ENCODE measurements at places on chromosomes 6 and 20.

DNA sequence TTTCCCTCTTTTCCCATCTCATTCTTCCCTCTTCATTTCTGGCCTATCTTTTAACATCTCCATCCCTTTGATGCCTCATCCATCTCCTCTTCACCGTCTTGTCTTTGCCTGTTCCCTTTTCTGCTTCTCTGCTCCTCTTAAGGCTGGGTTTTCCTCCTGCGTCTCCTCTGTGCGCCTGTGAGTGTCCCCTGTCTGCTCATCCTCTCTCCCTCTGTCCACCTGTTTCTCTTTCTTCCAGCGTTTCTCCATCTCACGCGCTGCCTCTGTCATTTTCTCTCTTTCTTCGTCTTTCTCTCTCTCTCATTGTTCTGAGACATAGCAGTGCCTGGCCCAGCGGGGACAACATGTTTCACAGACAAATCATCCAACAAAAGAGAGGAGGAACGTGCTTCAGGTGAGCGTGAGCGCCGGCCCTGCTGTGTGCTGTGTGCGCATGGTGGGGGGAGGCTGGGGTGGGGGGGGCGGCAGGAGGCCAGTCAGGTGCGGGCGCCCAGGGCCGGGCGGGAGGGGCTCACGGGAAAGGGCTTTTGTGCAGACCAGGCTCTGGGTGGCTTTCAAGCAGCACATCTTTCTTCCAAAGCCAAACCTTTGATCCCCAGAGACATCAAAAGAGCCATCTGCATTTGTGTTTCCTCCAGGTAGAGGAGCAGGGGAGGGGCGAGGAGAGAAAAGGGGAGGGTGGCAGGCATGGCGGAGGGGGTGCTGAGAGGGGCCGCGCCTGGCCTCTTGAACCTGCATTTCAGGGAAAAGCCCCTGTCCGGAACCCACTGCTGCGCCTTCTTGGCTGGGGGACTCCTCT, 121.3 kb downstream of the VEGFA start:
- DNase-seq, result no peak

GRCh38 chr20:44650771-44651433, 597 bp downstream of the ADA start:
- DNase-seq, result no peak

DNA sequence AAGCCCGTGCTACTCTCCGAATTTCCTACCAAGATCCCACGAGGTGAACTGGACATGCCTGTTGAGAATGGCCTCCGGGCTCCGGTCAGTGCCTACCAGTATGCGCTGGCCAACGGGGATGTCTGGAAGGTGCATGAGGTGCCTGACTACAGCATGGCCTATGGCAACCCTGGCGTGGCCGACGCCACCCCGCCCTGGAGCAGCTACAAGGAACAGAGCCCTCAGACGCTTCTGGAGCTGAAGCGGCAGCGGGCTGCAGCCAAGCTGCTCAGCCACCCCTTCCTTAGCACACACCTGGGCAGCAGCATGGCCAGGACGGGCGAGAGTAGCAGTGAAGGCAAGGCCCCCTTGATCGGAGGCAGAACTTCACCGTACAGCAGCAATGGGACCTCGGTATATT, 8.0 kb upstream of the FAM83D start:
- no peak for DNase-seq

DNA sequence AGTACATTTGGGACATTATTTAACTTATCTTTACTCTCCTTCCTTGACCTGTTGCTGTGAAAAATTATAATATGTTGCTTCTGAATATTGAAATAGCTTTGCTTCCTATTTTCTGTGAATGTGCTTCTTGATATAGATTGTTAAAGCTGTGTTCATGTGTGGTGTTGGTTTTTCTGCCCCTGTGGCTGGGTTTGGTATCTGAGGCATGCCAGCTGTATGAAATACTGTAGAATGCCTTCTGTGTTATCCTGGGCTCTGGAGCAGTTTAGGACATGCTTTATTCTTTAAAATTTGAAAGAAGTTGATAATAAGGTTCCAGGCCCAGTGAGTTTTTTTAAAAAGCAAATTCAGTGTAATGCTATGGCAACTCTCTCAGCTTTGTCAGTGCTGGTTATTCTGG, 71.7 kb downstream of the HIVEP1 start:
- no peak for DNase-seq

DNA sequence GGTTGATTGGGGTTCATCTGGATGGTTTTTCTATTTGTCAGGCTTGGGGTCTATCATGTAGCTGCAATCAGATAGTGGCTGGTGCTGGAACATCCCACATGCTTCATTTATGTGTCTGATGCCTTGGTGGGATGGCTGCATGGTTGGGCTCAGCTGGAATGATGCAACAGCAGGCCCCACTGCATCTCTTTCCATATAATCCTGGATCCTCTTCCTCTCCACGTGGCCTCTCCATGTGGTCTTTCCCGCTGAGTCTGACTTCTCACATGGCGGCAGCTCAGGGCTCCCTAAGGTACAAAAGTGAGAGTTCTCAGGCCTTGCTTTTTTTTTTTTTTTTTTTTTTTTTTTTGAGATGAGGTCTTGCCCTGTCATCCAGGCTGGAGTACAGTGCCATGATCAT, 65.0 kb upstream of the SUPT3H start:
- no peak for DNase-seq

- no peak for DNase-seq
Observed at GRCh38 chr20:4162766-4163165, 147.4 kb upstream of the RNF24 start.

DNA sequence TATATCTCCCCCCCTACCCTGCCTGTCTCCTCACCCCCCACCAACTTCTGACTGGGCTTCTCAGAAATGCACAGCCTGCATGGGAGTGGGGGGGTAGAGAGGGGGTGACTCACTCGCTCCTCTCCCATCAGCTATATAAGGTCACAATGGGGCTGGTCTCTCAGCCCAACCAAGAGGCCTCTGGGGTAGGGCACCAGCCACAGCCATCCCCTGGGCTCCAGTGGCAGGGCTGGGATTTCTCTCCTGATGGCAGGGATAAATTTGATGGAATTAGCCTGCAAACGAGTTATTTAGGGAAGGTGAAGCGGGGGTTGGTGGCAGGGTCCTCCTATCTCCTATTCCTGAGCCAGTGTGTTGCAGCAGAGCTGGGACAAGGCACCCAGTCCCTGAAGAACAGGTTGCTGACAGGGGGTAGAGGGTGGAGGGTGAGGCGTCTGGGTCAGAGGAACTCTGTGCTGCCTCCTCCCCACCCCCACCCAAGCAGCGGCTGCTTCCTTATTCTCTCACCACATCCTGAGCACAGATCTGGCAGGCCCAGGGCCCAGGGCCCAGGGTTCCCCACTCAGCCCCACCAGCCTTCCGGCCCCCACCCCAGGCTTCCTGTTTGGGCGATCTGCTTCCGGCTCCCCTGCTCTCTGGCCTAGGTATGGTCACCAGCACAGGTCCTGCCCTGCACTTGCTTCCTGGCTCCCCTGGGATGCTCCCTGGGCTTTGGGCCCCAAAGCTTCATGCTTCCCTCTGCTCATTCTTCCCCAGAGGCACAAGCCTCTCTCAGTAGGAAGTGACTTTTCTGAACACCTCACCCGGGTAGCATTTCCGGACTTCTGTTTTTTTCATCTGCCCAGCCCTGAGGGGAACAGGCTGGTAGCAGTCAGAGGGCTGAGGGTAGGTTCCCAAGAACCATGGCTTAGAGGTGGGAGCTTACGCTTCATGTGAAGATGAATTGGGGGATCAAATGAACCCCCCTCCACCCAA, 4.0 kb downstream of the PPP1R18 start:
- DNase-seq, result no peak

All from NCI-H446 treated with DMSO at 0.1 percent for 48 hours (cell line).